CD4-positive, alpha-beta T cell (primary cell): ENCODE measurements at places on chromosomes 6 and 20.

- no peak for DNase-seq
- no peaks in the 10 kb centered on the region for H3K27me3 ChIP-seq
- H3K27ac ChIP-seq = no peak overlapping the region
Measured at GRCh38 chr20:41111578-41111951, 25.8 kb upstream of the PLCG1 start.

- H3K4me1 ChIP-seq = peaks cover 4% of the 10 kb centered on the region
- no peak for DNase-seq
- no peaks in the 10 kb centered on the region for H3K36me3 ChIP-seq
Measured at GRCh38 chr20:47370214-47370613, 13.7 kb upstream of the ZMYND8 start.

DNA sequence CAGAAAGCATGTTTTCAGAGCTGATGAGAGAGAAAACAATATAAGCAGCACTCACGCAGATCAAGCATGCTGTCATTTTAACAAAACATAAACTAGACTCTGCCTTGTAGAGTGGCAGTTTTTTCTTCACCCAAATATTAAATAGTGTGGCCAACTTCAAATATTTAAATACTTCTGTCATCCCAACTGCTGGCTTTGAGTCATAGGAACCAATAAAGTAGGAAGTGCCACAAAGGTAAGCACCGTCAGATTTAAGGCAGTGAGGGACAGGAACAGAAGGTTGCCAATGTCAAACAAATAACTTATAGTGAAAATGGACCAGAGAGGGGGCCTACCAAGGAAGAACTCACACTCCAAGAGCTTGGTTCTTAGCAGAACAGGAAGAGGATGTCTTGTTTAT is 222.2 kb downstream of the PKHD1 start:
- H3K27me3 ChIP-seq = peaks cover 3% of the 10 kb centered on the region
- H3K4me3 ChIP-seq = no peak overlapping the region
- no peak for DNase-seq
- H3K27ac ChIP-seq = no peak overlapping the region
- no peaks in the 10 kb centered on the region for H3K4me1 ChIP-seq

DNA sequence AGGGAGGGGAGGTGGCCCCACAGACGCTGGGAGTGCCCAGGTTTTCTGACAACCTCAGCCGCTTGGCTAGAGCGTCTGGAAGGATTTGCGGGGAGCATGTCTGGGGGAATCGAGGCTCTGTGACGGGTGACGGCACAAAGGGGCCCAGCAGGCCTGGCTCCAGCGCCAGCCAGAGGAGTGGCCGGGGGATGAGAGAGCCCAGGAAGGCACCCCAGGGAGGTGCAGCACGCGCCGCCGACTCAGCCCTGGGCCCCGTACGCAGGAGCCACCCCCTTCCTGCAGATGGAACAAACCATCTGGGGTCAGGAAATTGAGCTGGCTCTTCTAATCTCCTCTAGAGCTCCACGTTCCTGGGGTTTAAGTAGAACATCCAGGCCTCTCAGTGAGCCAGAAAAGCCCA is 5.9 kb upstream of the SLCO4A1 start:
- H3K4me1 ChIP-seq = peaks cover 12% of the 10 kb centered on the region
- no peak for DNase-seq
- H3K27me3 ChIP-seq = peaks cover 7% of the 10 kb centered on the region
- no peak overlapping the region for H3K27ac ChIP-seq

GRCh38 chr20:54639941-54640340 is 164.5 kb downstream of the DOK5 start:
- H3K27ac ChIP-seq = no peak overlapping the region
- H3K4me1 ChIP-seq = no peaks in the 10 kb centered on the region
- H3K4me3 ChIP-seq = no peak overlapping the region
- no peak for DNase-seq
- H3K36me3 ChIP-seq = no peaks in the 10 kb centered on the region
- H3K27me3 ChIP-seq = no peaks in the 10 kb centered on the region

- peaks cover 24% of the 10 kb centered on the region for H3K4me1 ChIP-seq
- no peak overlapping the region for H3K4me3 ChIP-seq
- H3K27me3 ChIP-seq = no peaks in the 10 kb centered on the region
- no peak for DNase-seq
- no peak overlapping the region for H3K27ac ChIP-seq
Measured at GRCh38 chr20:57658833-57659516, 38.7 kb upstream of the ZBP1 start.

DNA sequence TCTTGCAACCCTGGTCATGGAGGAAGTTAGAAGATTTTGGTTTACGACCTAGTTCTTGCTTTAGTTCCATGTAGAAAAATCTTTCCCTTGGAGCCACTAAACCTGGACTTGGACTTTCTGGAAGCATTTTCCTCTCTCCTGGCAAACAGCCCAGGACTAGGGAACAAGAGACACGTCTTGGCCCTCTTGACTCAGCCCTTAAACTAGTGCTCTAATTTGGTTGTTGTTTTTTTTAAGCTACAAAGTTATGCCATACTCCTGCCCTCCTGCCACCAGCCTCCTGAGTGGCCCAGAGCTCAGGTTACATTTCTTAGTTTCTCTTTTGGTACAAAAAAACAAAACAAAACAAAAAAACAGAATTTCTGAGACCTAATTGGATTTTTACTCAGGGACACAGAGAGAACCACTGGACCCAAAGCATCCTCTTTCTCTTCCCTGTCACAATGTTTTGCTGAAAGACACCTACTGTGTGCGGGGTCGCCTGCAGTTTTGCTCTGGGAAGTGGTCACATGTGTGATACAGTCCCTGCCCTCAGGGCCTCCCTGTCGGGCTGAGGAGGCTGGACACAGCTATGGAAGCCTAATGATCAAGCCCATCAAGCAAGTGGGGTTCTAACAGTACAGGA is 32.3 kb upstream of the SCUBE3 start:
- H3K4me1 ChIP-seq = no peaks in the 10 kb centered on the region
- H3K36me3 ChIP-seq = no peaks in the 10 kb centered on the region
- H3K27ac ChIP-seq = no peak overlapping the region
- no peak for DNase-seq
- H3K4me3 ChIP-seq = no peak overlapping the region

DNA sequence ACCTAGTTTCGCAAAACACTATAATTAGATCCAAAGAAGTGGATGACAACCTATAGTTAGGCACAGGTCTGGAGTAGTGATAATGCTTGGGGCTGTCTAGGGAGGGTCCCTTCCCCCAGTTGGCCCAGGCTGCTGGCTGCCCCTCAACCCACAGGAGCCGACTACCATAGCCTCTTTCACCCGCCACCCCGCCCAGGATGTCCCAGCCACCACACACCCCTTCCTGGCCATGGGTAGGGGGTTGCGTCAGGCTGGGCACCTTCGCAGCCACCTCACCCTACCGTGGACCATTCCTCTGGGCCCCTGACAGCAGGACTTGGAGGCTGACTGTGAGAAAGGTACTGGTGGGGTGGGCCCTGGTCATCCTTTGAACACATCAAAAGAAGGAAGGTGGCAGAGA is 8.5 kb downstream of the TFEB start:
- H3K4me3 ChIP-seq = peak overlapping the region; percentile 10
- H3K27me3 ChIP-seq = no peaks in the 10 kb centered on the region
- H3K4me1 ChIP-seq = peaks cover 78% of the 10 kb centered on the region
- no peak for DNase-seq
- H3K36me3 ChIP-seq = peaks cover 5% of the 10 kb centered on the region
- no peak overlapping the region for H3K27ac ChIP-seq

- peaks cover 39% of the 10 kb centered on the region for H3K36me3 ChIP-seq
- DNase-seq = no peak
- H3K4me1 ChIP-seq = no peaks in the 10 kb centered on the region
- no peaks in the 10 kb centered on the region for H3K27me3 ChIP-seq
- H3K4me3 ChIP-seq = no peak overlapping the region
- no peak overlapping the region for H3K27ac ChIP-seq
Measured at GRCh38 chr6:111347589-111347988, 135.4 kb downstream of the REV3L start.

DNA sequence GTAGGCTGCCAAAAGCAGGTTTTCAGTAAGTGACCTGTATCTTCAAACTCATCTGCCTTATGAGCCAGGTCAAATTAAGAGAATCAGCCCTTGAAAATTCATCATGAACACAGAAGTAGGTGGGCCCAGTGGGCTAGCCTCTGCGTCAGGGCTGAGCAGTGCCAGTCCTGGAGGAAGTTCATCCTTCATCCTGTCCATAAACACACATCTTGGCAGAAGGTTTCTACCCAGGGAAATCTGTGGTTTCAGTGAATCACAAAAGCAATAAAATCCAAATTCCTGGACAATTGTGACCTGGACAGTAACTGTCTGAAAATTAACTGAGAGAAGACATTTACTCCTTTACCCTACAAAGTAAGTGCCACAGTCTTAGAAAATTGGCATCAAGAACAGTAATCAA is 72.4 kb downstream of the ATG5 start:
- no peaks in the 10 kb centered on the region for H3K4me1 ChIP-seq
- H3K4me3 ChIP-seq = no peak overlapping the region
- H3K27me3 ChIP-seq = no peaks in the 10 kb centered on the region

DNA sequence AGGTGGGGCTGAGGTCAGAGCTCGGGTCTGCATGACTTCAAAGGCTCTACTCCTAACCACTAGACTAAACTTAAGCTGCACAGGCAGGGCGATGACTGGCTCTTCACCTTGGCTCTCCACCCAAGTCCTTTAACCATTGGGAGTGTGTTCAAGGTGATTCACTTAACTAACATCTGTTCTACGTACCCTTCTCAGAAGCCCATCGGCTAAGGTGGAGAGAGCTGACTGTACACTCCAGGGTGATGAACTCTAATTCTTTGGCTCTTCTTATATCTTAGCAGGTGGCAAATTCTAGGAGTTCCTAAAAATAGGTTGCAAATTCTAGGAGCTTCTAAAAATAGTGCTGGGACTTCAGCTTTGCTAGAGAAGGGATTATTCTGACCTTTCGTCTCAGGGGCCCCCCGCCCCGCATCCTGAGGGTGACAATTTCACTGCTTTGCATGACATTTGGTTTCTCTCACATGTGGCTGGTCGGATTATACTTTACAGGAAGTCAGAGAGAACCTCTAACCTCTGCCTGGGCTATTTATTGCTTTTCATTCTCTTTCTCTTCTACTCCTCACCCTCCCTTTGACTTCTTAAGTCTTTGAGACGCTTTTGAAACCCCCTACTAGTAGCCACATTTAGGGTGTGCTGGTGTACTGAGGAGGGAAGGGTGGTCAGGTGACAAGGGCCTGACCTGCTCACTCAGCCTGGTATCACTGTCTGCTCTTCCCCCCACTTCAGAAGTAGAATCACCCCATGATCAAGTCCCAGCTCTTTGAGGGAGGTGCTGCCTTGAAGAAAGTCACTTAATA is 55.5 kb downstream of the PRDM1 start:
- H3K27me3 ChIP-seq = no peaks in the 10 kb centered on the region
- H3K4me1 ChIP-seq = peaks cover 47% of the 10 kb centered on the region
- no peak for DNase-seq
- H3K36me3 ChIP-seq = no peaks in the 10 kb centered on the region

GRCh38 chr20:52552181-52552872 is 360.7 kb upstream of the ZFP64 start:
- no peaks in the 10 kb centered on the region for H3K27me3 ChIP-seq
- H3K4me3 ChIP-seq = no peak overlapping the region
- no peaks in the 10 kb centered on the region for H3K4me1 ChIP-seq
- H3K36me3 ChIP-seq = no peaks in the 10 kb centered on the region

DNA sequence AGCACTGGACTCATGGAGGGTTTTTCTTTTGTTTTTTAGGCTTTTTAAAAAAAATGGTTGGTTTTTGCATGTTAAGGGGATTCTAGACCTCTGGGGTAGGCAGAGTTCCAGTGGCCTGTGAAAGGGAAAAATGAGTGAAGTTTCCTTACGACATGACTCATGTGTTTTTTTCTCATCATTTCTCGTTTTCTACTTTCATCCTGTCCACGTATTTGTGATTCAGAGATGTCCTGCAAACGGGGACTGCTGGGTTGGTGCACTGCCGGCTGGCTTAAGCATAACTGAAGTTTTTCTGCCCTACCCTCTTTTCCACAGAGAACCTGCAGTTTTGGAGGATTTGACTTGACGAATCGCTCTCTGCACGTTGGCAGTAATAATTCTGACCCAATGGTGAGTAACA is 182.3 kb downstream of the SASH1 start:
- no peak for DNase-seq
- H3K27me3 ChIP-seq = no peaks in the 10 kb centered on the region
- no peak overlapping the region for H3K4me3 ChIP-seq
- no peaks in the 10 kb centered on the region for H3K36me3 ChIP-seq

- no peaks in the 10 kb centered on the region for H3K27me3 ChIP-seq
- no peaks in the 10 kb centered on the region for H3K36me3 ChIP-seq
- no peak overlapping the region for H3K27ac ChIP-seq
Measured at GRCh38 chr6:21395121-21395520, 198.4 kb upstream of the SOX4 start.

GRCh38 chr6:8382434-8382833 is 52.9 kb downstream of the SLC35B3 start:
- H3K27ac ChIP-seq = no peak overlapping the region
- no peaks in the 10 kb centered on the region for H3K36me3 ChIP-seq
- no peak for DNase-seq
- no peaks in the 10 kb centered on the region for H3K4me1 ChIP-seq
- H3K27me3 ChIP-seq = peaks cover 5% of the 10 kb centered on the region
- no peak overlapping the region for H3K4me3 ChIP-seq

GRCh38 chr6:52363228-52363867 is 1.4 kb downstream of the PAQR8 start:
- peak overlapping the region; percentile 80 for H3K4me3 ChIP-seq
- peak overlapping the region; percentile 61 for H3K27ac ChIP-seq
- peaks cover 19% of the 10 kb centered on the region for H3K36me3 ChIP-seq
- no peaks in the 10 kb centered on the region for H3K27me3 ChIP-seq
- H3K4me1 ChIP-seq = peaks cover 35% of the 10 kb centered on the region

DNA sequence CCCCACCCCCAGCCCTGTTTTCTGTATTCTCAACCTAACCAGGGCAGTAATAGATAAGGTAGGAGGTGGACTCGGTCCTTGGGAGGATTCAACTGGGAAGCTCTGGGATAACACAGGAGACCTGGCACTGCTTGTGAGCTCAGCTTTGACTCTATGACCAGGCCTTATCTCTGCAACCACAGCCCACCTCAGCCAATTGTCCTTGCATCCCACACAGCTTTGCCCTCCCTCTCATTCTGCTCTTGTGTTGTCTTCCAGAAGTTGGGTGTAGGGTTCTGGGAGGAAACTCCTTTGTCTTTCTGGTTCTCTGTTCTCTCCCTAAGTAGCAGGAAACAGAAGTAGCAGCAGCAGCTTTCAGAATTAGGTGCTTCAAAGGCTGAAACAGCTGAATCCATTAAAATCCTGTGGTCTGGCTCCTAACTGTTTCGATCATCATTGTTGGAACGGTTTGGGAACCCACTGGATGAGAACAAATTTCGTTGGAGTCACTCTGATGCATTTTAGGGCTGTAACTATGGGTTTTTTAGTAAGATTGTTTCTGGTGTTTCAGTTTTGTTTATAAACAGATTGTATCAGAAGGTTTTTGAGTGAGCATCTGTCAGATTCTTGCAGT is 32.4 kb upstream of the SNX9 start:
- no peak overlapping the region for H3K4me3 ChIP-seq
- DNase-seq = no peak
- H3K27me3 ChIP-seq = no peaks in the 10 kb centered on the region

- no peak overlapping the region for H3K4me3 ChIP-seq
- H3K27ac ChIP-seq = no peak overlapping the region
- H3K4me1 ChIP-seq = no peaks in the 10 kb centered on the region
- no peaks in the 10 kb centered on the region for H3K27me3 ChIP-seq
- no peak for DNase-seq
Measured at GRCh38 chr6:93675856-93676417, 256.6 kb upstream of the EPHA7 start.

DNA sequence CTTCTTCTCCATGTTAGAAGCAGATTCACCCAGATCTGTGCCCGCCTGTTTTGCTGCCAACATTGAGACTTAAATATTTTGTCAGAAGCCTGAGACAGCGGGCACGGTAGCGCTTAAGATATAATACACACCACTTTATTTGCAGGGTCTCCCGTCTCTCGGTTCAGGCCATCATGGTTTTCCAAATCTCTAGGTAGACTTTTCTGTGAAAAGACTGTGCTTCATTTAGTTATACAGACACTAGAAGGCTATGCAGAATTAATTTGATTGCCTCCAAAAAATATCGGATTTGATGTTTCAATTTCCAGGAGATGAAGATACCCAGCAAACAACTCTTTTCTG is 598 bp downstream of the TBP start:
- DNase-seq = no peak
- H3K27ac ChIP-seq = peak overlapping the region; percentile 74
